Endodermal cell (in vitro differentiated cells): ENCODE measurements at places on chromosomes 5 and 9.

GRCh38 chr9:134458207-134459108, 132.2 kb downstream of the RXRA start:
- no peaks in the 10 kb centered on the region for H3K4me1 ChIP-seq
- DNase-seq: no peak

- H3K27ac ChIP-seq: no peak overlapping the region
- no peaks in the 10 kb centered on the region for H3K36me3 ChIP-seq
- no peaks in the 10 kb centered on the region for H3K27me3 ChIP-seq
- DNase-seq: no peak
- no peaks in the 10 kb centered on the region for H3K4me1 ChIP-seq
- no peak overlapping the region for H3K4me3 ChIP-seq
These were observed 28.1 kb downstream of the IL33 start for GRCh38 chr9:6243746-6244145.

DNA sequence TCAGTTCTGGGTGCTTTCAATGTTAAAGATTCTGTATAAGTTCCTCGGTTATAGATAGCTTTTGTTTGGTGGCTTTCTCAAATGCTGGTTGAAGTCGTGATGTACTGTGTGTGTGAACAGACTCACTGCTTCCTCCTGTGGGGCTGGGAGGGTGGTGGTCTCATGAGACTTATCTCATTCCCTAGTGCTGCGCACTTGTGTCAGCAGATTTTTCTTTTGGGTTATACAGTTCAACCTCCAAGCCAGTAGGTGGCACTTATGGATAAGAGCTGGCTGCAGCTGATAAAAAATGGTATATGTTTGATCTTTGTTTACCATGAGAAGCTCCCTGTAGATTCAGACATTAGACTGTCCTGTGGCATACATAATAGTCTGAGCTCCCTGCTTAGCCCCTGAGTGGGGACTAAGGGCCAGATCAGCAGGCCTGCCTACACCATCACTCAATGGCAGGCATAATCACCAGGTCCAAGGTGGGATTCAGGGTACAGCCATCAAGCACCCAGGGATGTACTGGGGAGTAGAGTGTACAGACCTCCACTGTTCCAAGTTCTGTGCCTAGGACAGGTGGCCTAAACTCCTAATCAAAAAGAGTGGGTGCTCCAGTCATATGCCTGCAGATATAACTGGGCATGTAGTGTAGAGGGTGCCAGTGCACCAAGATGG, 174.2 kb downstream of the OXCT1 start:
- no peaks in the 10 kb centered on the region for H3K4me1 ChIP-seq
- H3K36me3 ChIP-seq: no peaks in the 10 kb centered on the region
- peak; percentile 46 for DNase-seq
- no peaks in the 10 kb centered on the region for H3K27me3 ChIP-seq

DNA sequence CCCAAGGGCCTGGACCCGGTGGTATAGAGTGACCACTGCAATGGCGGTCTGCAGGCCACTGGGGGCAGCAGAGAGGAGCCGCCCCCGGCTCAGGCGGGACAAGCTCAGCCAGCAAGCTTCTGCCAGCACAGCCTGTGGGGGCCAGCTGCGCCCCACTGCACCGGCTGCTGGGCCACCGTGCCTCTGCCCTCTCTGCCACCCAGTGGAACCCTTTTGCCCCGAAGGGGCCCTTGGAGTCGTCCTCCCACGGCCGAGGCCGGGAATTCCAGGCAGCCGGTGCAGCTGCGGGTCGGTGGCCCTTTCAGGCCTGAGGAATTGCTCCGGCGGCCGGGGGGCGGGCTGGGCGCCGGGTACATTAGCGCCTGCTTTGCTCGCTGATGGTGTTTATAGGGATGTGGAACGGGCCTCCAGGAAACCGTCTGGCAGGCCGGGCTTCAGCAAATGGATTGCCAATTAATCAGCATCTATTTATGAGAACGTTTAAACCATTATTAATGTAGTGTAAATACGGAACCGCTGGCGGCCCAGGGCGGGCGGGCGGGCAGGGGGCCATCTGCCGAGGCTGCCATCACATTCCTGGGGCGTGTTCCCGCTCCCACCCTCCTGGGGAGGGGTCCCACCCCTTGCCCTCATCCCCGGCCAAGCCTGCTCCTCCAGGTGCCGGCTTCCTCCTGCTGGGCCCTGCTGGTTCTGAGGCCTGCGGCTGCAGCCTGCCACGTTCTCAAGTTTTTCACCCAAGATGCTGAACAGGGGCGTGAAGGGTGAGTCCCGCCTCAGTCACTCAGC, 127.4 kb downstream of the BARX1 start:
- peak; percentile 93 for DNase-seq
- H3K4me1 ChIP-seq: no peaks in the 10 kb centered on the region
- no peak overlapping the region for H3K4me3 ChIP-seq
- H3K27me3 ChIP-seq: no peaks in the 10 kb centered on the region
- H3K27ac ChIP-seq: no peak overlapping the region

DNA sequence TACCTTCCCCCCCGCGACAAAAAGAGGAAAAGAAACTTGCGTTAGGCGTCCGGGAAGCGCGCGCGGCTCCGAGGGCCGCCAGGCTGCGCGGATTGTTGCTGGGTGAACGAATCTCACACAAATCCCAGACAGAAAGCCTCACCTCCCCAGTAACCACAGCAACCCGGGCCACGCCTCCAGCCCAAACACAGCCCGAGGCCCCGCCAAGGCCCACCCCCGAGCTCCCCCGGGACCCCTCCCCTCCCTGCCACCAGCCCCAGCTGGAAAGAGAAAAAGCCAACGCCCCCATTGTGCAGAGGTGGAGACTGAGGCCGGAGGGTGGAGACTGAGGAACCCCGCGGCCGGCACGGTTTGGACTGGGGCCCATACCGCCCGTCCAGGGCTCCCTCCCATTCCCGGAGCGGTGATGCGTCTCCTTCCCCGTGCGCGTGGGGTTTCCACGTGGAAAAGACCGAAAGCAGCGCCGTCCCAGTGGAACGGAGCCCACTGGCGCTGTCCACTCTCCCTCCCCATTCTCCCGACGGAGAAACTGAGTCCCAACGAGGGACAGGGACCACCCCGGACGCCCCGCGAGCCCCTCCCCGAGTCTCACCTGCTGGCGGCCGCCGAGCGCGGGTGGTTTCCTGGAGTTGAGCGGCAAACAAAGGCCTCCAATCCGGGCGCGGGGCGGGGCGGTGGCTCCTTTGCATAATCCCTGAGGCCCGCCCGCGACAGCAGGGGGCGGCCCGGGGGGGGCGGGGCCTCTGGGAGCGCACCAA, 10.2 kb upstream of the AKNA start:
- H3K36me3 ChIP-seq: no peaks in the 10 kb centered on the region
- H3K27ac ChIP-seq: peak overlapping the region; percentile 85
- H3K27me3 ChIP-seq: peaks cover 9% of the 10 kb centered on the region
- peak overlapping the region; percentile 83 for H3K4me3 ChIP-seq

GRCh38 chr9:37966412-37967013, 62.6 kb upstream of the SLC25A51 start:
- H3K36me3 ChIP-seq: peaks cover 77% of the 10 kb centered on the region
- H3K27ac ChIP-seq: no peak overlapping the region
- no peak for DNase-seq
- no peak overlapping the region for H3K4me3 ChIP-seq
- H3K4me1 ChIP-seq: no peaks in the 10 kb centered on the region
- H3K27me3 ChIP-seq: no peaks in the 10 kb centered on the region

- no peaks in the 10 kb centered on the region for H3K36me3 ChIP-seq
- H3K27me3 ChIP-seq: no peaks in the 10 kb centered on the region
- peaks cover 30% of the 10 kb centered on the region for H3K4me1 ChIP-seq
- no peak for DNase-seq
These were observed 19.9 kb downstream of the TNFSF8 start for GRCh38 chr9:114910541-114910940.

DNA sequence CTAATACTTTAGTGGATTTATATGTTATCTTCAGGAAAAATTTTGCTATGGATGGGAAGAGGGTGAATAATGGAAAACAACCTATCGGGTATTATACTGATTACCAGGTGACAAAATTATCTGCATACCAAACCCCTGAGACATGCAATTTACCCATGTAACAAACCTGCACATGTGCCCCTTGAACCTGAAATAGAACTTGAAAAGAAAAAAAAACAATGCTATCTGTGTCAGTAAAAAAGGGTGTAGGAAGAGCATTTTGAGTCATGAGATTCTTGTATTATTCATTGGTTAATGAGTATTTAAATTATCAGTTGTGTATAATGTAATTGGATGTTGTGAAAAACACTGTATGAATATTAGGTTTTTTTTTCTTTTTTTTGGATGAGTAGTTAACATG, 75.4 kb downstream of the PRR16 start:
- H3K4me3 ChIP-seq: no peak overlapping the region
- no peak overlapping the region for H3K27ac ChIP-seq
- H3K27me3 ChIP-seq: no peaks in the 10 kb centered on the region
- no peaks in the 10 kb centered on the region for H3K4me1 ChIP-seq

GRCh38 chr5:67205981-67206380, 9.4 kb upstream of the CD180 start:
- no peaks in the 10 kb centered on the region for H3K36me3 ChIP-seq
- H3K27me3 ChIP-seq: no peaks in the 10 kb centered on the region
- no peak overlapping the region for H3K4me3 ChIP-seq
- H3K27ac ChIP-seq: no peak overlapping the region

DNA sequence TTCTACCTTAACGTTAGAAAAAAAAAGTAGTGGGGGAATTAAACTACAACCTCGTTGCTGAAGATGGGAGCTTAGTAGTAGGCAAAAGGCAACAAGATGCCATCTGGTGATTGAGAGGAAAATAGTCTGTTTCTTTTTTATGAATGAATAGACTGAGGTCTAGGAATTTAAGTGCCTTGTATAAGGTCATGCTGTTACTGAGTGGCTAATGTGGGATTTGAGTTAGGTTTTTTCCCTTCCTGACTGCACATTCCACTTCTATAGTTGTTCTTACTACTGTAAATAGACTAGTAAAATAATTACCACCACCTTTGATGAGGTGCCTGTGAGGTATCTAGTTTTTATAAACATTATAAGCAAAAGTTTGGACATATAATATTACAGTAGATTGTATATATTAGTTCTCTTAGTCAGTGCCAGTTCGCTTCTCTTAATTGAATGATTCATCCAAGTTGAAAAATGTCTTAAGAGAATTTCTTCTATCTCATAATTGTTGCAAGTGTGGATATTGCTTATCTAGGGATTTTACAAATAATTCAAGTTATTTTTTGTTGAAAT, 19.1 kb downstream of the FSD1L start:
- no peak overlapping the region for H3K27ac ChIP-seq
- no peak overlapping the region for H3K4me3 ChIP-seq
- DNase-seq: no peak

- peaks cover 16% of the 10 kb centered on the region for H3K36me3 ChIP-seq
- no peak overlapping the region for H3K4me3 ChIP-seq
- no peaks in the 10 kb centered on the region for H3K27me3 ChIP-seq
These were observed 35.6 kb downstream of the FCHO2 start for GRCh38 chr5:72991394-72991793.

DNA sequence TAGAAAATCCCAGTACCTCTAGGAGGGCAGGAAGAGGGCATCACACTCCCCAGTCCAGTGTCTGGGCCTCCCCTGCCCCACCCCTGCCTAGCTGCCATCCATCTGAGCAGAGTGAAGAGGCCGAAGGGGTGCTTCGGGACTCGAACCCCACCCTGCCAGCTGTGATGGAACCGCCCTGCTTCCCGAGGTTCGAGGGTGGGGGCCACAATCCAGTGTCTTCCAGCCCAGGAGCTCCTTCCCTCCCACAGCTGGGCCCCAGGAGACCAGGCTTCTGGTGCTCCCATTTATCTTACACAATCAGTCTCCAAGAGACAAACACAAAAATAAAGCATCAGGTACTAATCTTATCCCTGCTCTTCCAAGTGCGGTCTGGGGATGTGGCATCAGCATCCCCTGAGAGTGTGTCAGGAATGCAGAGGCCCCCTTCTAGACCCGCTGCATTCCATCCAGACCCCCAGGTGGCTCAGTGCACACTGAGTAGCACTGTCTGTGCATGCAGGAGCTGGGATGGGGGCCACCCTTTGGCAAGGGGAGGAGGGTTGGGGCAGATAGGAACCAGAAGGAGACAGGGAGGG, 122.8 kb upstream of the TBC1D2 start:
- DNase-seq: no peak
- peaks cover 6% of the 10 kb centered on the region for H3K4me1 ChIP-seq
- no peak overlapping the region for H3K27ac ChIP-seq
- H3K4me3 ChIP-seq: no peak overlapping the region

DNA sequence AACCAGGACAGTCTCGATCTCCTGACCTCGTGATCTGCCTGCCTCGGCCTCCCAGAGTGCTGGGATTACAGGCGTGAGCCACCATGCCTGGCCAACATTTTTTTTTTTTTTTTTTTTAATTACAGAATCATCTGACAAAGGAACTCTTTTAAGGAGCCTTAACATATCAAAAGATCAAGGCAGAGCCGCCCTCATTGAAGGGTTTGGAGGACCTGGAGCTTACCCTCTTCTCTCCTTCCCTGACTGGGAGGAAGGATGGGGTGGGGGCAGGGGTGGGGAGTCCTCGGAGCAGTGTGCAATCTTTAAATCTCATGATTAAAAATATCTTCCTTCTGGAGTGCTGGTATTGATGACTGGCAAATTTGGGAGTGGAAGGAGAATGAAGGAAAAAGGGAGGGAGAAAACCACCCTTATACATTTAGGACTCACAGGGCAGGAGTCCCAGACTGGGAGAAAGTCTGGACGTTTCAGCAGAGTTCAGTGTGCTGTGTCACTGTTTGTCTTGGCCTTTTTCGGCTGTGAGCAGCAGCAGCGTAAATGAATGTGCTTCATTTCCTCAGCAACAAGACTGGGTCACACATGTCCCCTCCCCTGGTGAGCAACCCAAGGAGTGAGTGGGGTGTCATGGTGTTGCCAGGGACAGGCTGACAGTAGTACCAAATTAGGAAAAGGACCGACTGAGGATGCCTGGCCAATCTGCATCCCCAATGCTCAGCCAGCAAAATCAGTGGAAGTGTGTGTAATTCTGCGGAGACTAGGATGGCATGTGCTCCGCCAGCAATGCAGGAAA, 115.3 kb upstream of the BNC2 start:
- DNase-seq: no peak
- H3K4me1 ChIP-seq: no peaks in the 10 kb centered on the region
- H3K27me3 ChIP-seq: no peaks in the 10 kb centered on the region
- H3K4me3 ChIP-seq: no peak overlapping the region
- H3K27ac ChIP-seq: no peak overlapping the region

GRCh38 chr9:110444911-110445310, 107.2 kb upstream of the TXNDC8 start:
- H3K4me3 ChIP-seq: no peak overlapping the region
- no peak overlapping the region for H3K27ac ChIP-seq
- DNase-seq: no peak
- H3K27me3 ChIP-seq: peaks cover 39% of the 10 kb centered on the region
- no peaks in the 10 kb centered on the region for H3K4me1 ChIP-seq
- no peaks in the 10 kb centered on the region for H3K36me3 ChIP-seq
